ENCODE measurements at places on chromosomes 7 and 10.

GRCh38 chr7:139044813-139045794 lies 9.3 kb upstream of the ZC3HAV1L start:
- DNase-seq: no peak

DNA sequence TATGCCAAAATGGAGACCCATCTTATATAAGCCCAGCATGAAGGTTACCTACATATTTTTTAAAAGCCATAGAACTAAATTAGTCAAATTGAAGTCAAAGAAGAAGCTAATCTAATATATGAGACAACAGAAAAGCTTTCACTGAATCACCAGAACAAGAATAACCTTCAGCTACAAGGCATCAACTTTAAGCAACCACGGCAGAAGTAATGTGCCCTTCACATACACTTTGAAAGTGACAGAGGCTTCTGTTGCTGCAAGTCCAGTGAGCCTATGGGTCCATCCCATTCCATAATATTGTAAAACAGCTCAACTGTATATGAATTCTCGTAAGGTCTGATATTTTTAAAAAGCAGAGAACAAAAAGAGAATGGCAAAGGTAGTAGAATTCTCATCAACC lies 36.5 kb downstream of the CTNNA3 start:
- no peak for DNase-seq

GRCh38 chr10:104557966-104558365 lies 83.1 kb upstream of the SORCS3 start:
- no peak for DNase-seq

DNA sequence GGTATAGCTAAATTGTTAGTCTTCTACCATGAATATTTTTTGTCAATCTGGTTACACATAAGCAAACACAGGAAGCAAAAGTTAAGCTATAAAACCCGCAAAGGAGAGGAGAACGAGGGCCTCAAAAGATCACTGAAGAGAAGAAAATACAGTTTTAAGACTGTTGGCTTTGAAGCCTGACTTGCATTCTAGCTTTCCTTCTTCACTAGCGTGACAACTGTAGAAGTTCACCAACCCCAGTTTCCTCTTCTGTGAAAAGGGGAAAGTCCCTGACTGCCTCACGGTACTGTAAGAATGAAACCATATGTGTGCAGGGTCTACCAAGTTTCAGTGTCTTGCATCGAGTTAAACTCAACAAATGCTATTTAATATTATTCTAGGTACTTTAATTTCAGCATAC lies 7.5 kb upstream of the LRRN3 start:
- no peak for DNase-seq
